ENCODE measurements at places on chromosomes 13 and 19. TPM values are rescaled to one million over a fixed set of nuclear protein-coding genes. Genes with fewer than 3 reads are reported as not detected.

Gene KCNRG
- 0.83 TPM for total RNA-seq

Gene STARD13
- total RNA-seq, result 47.7 TPM

Gene HOMER3
- 131 TPM for total RNA-seq

Gene ZNF737
- total RNA-seq, result 6.0 TPM

Gene ZNF546
- total RNA-seq, result 4.3 TPM

Gene GSX1
- not detected for total RNA-seq

GRCh38 chr19:46159418-46160232, 11.6 kb downstream of the IGFL2 start:
- DNase-seq, result no peak

DNA sequence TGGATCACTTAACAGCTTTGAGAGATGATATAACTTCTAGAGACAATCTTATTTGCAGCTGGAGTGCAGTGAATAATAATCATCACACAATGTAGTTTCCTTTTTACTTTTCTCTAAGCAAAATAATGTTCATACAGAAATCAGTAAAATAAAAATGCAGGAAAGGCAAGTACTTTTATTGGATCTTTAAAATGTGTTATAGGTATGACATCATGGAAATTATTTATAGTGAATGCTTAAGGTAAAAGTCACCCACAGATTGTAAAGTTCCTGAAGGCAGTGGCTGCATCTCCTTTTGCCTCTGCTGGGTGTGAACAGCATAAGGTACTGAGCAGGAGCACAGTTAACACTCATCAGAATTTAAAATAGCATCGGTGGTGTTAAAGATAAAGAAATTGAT, 17.3 kb upstream of the IL17D start:
- DNase-seq, result no peak

- DNase-seq, result no peak
Measured at GRCh38 chr13:21225841-21226581, 49.6 kb downstream of the MRPL57 start.

DNA sequence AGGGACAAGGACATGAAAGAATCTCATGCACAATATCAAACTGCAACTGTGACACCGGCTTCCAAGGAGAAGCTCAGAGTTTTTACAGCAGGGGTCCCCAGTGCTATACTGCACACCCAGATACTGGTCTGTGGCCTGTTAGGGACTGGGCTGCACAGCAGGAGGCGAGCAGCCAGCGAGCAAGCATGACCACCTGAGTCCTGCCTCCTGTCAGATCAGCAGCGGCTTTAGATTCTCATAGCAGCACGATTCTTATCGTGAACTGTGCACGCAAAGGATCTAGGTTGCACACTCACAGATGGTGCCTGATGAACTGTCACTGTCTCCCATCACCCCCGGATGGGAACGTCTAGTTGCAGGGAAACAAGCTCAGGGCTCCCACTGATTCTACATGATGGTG, 13.1 kb upstream of the CD22 start:
- DNase-seq, result no peak

DNA sequence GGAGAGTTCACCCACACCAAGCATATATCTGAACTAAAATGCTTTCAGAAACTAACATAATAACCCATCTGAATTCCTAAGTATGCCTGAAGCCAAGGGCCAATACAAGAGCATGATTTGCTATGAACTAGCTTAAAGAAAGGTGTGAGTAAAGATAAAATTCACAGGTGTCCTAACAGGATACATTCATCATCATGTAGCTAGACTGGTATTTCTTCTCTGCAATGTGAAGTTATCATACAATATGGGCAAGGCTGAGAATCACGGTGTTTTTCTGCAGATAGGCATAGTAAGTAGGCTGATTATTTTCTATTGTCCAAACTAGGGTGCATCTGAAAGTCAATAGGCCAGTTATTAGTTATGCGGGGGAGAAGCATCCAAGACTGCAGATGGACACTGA, 63.1 kb downstream of the STK24 start:
- DNase-seq, result no peak

- peak; percentile 14 for DNase-seq
Measured at GRCh38 chr13:37618554-37618953, 20.0 kb upstream of the POSTN start.

DNA sequence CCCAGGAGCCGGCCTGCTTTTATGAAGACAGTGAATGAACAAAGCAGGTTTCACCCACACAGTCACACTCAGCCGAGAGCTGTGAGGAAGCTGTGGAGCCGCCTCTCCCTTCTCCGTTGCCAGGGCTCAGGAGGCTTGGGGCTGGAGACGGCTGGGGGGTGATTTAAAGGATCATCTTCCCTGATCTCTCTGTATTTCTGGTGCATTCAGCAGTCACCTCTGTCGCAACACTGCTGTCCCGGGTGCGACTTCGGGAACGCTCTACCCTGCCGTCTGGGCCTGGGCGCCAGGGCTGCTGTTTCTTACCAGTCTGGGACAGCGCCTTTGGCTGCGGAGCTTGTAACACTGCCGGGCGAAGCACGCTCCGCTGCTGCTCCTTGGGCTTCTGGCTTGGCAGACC, 18.1 kb downstream of the CAPS start:
- DNase-seq, result no peak

DNA sequence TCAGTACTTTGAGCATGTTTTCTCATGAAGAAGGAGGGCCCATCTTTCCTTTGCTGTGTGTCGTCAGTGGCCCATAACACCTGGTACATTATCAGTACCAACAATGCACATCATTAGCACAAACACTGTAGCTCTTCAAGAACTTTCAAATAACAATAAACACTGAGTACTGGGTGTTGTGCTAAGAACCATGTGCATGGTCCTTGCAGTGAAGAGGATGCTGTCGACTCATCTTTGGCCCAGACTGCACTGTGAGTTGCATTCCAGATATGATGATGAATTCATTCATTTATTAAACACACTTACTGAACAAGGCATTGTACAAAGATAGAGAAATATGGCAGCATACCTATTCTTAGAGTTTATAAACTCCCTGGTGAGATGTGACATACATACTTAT, 55.8 kb downstream of the FLT3 start:
- no peak for DNase-seq

DNA sequence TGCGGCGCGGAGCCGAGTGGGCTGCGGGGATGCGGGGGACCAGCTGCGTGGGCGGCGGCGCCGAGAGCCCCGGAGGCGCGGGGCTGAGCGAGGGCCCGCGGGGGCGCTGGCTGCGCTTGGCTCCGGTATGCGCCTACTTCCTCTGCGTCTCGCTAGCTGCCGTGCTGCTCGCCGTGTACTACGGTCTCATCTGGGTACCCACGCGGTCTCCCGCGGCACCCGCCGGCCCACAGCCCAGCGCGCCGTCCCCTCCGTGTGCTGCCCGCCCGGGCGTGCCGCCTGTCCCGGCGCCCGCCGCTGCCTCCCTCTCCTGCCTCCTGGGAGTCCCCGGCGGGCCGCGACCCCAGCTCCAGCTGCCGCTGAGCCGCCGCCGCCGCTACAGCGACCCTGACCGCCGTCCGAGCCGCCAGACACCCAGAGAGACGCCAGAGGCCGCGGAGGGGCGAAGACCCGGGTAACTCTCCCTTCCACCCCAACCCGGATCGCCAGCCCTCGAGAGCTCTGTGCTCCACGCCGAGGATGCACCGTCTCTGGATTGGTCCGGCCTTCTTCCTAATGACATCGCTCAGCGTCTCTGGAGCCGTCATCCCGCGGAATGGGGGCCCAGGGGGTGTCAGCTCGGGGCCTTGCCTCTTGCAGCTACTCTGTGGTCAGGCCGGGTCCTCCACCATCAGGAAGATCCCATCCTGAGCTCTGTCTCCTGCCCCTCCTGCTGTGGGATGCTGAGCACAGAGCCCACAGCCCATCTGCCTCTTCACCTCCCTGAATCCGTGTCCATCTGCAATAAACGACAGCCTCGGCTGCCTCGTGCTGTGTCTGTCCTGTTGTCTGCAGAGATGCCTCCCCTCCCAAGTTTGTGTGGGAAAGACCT, 441 bp downstream of the INAFM1 start:
- DNase-seq, result peak; percentile 42

DNA sequence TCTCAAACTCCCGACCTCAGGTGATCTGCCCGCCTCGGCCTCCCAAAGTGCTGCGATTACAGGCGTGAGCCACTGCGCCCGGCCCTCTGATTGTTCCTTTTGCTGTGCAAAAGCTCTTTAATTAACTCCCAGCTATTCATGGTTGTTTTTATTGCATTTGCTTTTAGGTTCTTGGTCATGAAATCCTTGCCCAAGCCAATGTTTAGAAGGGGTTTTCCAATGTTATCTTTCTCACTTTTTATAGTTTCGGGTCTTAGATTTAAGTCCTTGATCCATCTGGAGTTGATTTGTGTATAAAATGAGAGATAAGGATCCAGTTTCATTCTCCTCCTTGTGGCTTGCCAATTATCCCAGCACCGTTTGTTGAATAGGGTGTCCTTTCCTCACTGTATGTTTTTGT, 19.2 kb upstream of the GRTP1 start:
- no peak for DNase-seq

- no peak for DNase-seq
Measured at GRCh38 chr19:49904136-49904535, 7.4 kb upstream of the IL4I1 start.

DNA sequence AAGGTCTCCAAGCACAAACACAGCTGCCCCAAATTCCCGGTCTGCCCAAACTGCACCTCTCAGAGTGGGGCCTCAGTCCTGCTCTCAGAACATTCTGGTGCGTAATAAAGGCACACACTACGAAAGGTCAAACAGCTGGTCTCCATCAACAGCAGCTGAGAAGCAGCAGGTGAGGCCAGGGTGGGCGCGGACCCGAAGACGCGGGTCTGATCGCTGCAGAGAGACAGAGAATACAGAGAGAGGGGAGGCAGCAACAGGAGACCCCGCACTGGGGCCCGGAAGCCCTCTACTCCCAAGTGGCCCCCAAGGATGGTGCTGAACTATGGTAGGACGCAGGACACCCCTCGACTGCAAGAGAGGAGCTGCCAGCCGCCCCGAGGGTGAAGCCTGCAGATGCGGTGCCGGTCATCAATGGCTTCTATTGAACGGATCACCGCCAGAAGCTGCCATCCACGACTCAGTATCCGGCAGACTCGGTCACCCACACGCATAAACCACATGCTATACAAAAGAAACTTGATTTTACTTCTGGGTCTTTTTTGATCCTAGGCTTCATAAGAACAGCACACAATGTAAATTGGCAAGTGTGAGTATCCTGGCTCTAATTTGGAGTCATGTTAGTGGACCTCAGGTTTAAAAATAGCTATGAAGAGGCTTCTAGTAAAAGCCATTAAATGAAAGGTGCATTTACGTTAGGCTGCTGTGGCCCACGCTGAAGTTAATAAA, 33.4 kb downstream of the STK24 start:
- no peak for DNase-seq
